T-helper 2 cell treated with Interferon-gamma antibody and Interleukin-4, amounts not matched to agents 5 μg/mL and 100 μg/mL, for 36 hours (primary cell): ENCODE measurements at places on chromosomes 1 and 21.

DNA sequence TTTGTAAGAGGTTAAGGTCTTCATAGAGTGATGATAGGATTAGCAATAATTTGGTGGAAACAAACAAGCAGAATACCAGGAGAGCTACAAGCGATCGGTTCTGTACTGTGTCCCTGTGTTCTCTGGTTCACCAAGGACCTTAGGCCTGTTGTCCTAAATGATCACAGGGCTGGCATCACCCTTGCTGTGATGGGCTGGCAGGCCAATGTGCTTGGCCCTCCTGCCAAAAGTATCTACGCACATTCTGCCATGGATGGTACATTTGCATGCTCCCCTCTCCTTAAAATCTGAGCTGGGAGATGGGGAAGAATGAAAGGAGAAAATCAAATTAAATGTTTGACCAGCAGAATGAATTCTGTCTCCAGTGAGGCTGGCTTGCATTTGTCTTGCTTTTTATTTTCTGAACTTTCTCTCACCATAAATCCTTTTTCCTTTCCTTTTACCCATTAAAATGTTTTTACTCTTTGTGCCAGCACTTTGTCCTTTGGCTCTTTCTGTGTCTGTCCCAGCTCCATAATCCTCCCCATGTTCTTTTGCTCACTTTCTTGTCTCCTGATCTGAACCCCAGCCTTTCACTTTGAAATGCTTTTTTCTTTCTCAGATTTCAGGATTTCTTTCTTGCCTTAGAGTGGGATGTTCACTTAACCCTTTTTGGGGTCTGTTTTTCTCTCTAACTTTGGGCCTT, 51.7 kb downstream of the PBX1 start:
- DNase-seq = no peak

DNA sequence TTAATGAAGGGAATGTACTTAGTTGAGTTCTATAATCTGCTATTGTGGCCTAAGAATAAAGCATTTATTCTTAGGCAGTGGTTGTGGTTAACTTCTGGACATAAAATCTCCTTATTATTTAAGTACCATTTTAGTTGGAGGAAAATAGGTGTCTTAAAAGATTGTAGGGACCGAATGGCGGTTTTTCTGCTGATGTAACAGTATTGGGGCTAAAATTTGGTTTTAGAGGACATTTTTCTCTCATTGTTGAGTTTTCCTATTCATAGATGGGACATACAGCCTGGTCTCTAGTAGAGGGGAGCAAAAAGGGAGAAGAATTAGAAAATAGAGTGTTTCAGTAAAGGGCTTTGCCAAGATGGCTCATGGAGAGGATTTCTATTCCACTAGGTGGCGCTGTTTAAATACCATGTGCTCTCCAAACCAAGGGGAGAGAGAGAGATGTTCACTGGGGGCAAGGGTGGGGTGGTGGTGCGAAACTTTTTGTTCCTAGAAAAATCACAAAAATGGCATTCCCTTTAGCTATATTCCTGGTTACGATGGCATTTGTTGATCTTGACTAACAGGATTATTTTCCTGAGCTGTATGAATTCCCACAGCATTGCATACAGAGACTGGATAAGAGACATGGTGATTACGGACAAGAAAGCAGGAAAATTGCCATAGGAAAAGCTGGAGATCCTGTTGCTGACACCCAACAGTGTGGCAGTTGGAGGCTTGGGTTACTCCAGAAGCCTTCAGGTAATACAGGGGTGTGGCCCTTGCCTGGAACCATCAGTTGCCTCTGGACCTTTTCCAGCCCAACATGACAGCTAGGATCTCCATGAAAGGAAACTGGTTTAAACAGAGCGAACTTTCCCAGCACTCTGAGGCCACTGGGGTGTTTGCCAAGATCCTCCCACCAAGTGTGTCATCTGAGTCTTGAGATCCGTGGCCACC, 18.2 kb upstream of the FCGR2A start:
- no peak for DNase-seq

DNA sequence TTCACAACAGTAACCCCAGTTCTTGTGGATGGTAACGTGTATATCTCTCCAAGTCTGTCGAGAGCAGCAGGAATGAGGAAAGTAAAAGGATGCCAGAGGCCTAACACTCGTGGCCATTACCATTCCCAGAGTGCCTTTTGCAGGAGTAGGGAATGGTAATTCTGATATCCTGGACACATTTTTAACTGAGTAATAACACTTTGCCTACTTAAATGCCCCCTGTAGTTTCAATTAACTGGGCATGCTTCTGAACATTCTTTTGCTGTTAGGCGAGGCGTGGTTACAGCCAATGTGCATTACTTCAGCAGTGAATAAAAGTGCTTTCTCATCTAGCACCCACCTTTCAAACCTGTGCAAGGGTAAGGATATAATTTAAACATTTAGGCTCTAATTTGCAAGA, 258.5 kb upstream of the ADGRL2 start:
- DNase-seq = no peak

GRCh38 chr21:38148046-38148445, 108.7 kb upstream of the KCNJ15 start:
- no peak for DNase-seq

DNA sequence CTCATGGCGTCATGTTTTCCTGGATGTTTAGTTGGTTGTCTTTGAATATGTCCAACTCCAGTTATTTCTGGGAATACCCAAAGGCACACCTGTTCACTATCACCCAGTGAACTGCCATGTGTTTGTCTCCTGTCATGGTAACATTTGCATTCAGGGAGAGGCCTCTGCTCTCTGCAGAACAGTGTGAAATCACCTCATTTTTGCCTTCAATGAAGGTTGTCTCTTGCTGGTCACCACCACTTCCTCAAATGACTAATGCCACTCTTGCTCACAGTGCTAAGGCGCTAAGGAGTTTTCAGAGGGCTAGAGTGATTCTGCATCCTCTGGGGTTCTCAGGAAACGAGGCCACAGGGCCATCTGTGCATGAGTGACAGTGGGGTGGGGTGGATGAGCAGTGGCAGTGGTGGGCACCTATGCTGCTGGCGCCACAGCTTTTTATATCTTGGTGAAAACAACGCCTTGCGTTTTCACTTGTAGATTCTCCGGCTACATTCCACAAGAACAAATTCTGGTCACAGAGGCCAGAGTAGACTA, 60.0 kb upstream of the ATP5PO start:
- DNase-seq = peak; percentile 80

DNA sequence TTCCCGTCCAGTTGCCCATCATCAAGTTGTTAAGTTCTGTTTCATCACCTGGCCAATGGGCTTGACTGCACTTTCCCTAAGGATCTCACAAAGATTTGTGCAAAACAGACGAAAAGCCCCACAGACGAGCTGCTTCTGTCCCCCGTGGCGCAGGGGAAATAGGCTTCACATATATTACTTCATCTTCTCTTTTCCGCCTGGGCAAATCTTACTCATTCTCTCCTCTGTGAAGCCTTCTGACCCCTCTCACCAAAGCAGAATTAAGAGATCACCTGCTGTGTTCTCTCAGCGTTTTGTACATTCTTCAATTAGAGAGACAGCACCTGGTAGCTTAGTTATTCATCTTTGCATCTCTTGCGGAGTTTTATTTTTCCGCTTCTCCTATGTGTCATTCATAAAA, 129.8 kb downstream of the IGSF21 start:
- DNase-seq = no peak

DNA sequence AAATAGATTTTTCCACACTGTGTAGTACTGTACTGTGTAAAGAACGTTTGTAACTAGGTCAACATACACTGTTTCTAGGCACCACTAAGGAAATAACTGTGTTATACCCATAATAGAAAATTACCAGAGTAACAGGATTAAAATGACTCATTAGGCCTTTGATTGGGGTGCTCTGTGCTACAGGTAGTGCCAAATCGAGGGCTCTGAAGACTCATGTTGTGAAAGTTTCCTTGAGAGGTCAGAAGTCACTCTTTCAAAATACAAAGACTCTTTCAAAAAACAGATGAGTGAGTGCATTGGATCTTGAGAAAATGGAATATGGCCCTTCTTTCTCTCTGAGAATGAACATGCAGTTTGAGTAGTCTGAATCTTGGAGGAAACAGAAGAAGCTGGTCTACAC, 143.0 kb downstream of the MRPL39 start:
- DNase-seq = no peak

DNA sequence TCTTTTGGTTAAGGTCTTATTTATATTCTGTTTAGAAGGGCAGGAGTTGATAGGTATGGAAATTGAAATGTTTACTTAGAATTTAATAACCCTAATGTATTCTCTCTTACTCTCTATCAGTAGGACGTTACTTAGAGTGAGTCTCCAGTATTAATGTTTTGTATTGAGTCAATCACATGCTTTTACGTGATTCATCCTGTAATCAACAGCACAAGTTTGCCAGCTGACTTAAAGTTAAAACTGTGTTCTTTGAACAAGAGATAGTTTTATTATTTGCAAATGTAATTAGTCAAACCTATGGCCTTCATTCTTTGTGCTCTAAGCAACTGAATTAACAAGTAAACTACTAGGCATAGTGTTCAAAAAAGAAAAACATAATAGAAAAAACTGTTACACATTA, 57.3 kb downstream of the PKN2 start:
- no peak for DNase-seq

DNA sequence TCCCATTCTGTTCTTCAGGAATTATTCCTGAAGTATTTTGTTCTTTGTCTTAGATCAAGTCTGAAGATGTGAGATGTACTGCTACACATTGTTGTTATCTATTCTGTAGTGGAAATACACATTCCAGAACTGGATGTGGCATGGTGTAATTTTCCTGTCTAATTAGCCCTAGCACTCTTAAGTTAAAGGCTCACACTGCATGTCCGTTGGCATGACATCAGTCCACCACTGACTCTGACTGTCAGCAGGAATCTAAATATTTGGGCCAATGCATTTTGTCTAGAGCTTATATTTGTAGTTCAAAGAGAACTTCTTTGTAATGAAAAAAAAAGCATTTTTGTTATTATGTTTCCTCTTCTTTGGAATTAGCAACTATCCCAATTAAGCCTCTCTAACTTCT, 201.0 kb downstream of the S1PR1 start:
- DNase-seq = no peak

DNA sequence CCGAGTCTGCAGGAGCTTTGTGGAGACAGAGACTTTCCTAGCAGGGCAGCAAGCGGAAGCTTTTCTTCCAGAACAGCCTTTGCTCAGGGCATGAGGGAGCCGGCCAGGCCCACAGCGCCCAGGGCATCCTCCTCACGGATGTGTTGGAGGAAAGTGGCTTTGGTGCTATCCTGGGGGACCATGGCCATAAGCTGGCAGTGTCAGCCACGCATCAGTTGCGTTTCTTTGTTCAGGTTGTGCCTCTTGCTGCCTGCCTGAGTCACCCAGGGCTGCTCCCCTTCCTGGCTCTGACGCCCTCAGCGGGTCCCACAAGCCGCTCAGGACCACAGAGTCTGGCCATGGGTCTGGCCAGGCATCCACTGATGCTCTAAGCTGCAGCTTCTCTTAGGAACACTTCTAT, 39.6 kb upstream of the PRSS38 start:
- no peak for DNase-seq

- no peak for DNase-seq
Observed at GRCh38 chr1:52166996-52167753, 25.3 kb downstream of the ZFYVE9 start.

DNA sequence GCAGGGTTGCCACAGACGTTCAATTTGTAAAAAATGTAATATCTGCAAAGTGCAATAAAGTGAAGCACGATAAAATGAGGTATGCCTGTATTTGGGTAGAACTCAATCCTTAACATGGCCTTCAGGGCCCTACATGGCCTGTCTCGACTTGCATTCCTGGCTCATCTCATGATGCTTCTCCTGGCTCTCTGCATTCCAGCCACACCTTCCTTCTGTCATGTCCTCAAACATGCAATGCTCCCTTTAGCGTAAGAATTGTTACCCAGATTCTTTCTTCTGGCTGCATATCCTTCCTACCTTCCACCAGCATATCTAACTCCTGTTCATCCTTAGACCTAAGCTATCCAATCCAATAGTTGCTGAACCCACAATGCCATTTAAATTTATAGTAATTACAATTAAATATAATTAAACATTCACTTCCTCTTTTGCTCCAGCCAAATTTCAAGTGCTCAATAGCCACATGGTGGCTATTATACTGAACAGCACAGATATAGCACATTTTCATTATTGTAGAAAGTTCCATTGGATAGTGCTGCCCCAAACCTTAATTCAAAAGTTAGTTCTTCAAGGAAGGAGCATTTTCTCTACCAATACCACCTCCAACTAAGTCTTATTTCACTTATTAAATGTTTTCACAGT, 32.6 kb downstream of the FGGY start:
- DNase-seq = no peak

DNA sequence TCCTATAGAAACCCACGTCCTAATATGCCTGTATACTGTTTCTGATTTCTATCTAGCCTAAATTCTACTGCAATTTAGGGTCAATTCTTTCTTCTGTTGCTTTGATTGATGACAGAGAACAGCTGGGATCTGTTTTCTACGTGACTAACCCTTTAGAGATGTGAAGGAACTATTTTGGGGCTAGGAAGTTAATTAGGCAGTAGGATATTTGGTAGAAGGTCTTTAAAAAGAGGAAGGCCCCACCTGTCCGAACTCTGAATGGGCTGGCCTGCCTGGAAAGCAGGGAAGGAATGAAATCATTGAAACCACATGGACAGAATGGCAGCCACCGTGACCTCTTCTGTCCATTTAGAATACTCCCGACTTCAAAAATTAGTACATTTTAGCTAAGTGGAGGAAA, 21.0 kb downstream of the EIF2D start:
- DNase-seq = no peak

- DNase-seq = no peak
Observed at GRCh38 chr1:195898924-195899323, 709.3 kb downstream of the KCNT2 start.

- peak; percentile 19 for DNase-seq
Observed at GRCh38 chr1:7783178-7783711, 846 bp upstream of the PER3 start.

GRCh38 chr21:32411350-32412161, 950 bp upstream of the EVA1C start:
- DNase-seq = peak; percentile 65

DNA sequence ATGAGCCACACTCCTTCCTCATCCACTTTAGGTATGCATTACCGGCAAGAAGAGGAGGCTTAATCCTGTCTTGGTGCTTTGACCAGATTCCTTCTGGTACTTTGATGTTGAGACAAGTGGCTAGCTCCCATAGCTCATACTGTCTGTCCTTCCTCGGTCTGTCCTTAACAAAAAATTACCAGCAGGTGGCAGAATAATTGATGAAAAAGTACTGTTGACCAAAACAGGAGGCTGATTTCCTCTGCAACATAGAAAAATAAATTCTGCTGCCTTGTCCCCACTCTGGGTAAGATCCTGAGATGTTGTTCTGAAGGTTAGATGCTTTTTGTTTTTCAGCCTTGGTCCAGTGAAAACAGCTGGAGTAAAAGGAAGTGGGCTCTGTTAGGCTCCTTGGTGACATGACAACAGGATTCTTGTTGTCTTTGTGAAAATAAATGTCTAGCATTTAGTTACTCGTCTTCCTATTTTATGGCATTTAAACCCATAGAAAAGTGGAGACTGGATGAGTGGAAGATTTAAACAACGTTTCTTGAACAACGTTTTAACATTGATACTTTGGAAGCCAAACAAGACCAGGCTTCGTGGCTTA, 11.2 kb upstream of the HJV start:
- DNase-seq = no peak

GRCh38 chr1:3360646-3361257, 93.7 kb upstream of the ARHGEF16 start:
- no peak for DNase-seq

GRCh38 chr1:104100115-104100514, 350.4 kb downstream of the AMY1C start:
- no peak for DNase-seq
